Mesothelial cell of epicardium (in vitro differentiated cells): ENCODE measurements at places on chromosomes 16 and 17. TPM values are rescaled to one million over a fixed set of nuclear protein-coding genes. Genes with fewer than 3 reads are reported as not detected.

GRCh38 chr16:85525420-85526184 lies 87.5 kb upstream of the GSE1 start:
- no peaks in the 10 kb centered on the region for H3K27me3 ChIP-seq
- H3K4me1 ChIP-seq, result peaks cover 62% of the 10 kb centered on the region
- no peaks in the 10 kb centered on the region for H3K36me3 ChIP-seq
- H3K4me3 ChIP-seq, result no peak overlapping the region
- DNase-seq, result no peak

DNA sequence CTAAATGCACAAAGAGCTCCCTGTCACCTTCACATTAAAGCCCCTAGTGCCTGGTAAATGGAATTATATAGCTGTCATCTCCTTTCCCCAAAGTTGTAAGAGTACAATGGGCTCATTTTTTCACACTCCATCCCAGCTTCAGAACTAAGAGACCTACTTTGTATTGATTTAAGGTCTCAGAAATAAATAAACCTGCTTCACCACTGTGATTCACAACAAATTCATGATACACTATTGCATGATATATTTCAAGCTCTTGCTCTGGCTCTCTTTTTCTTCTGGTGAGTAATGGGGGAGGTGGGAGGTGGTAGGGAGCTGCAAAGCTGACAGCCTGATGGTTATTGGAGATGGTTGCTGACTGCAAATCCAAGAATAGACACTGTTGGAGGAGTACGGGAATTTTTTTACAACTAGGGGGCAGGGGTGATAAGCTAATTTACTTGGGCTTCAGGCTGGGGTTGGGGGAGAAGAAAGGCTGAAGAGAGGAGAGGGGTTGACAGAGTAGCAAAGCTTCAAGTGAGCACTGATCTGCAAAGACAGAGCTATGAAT lies 189.9 kb downstream of the AATF start:
- no peak for DNase-seq
- H3K27ac ChIP-seq, result no peak overlapping the region
- H3K27me3 ChIP-seq, result no peaks in the 10 kb centered on the region
- H3K4me3 ChIP-seq, result no peak overlapping the region
- H3K36me3 ChIP-seq, result peaks cover 23% of the 10 kb centered on the region

DNA sequence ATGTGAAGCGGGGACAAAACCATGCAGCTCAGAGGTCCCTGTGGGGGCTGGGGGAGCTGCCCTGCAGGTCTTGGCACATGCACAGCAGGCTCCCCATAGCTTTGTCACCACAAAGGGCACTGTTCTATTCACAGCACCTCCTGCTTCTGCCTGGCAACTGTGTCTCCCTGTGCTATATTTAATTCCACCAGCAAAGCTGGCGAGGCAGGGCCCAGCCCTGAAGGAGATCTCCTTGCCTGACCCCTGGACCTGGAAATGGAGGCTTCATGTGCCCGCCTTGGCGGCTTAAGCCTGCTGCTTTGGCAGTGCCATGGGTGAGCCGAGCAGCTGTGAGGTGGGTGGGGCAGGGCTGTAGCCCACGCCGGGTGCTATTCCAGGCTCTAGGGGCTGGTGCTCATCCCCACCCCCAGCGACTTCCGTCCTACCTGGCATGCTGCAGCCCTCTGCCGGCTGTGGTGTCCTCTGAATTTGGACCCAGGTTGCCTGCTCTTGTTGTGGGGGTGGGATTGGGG lies 6.8 kb downstream of the LDHD start:
- H3K4me3 ChIP-seq, result no peak overlapping the region
- H3K27ac ChIP-seq, result peak overlapping the region; percentile 80
- peaks cover 23% of the 10 kb centered on the region for H3K4me1 ChIP-seq
- H3K27me3 ChIP-seq, result no peaks in the 10 kb centered on the region
- peaks cover 4% of the 10 kb centered on the region for H3K36me3 ChIP-seq

DNA sequence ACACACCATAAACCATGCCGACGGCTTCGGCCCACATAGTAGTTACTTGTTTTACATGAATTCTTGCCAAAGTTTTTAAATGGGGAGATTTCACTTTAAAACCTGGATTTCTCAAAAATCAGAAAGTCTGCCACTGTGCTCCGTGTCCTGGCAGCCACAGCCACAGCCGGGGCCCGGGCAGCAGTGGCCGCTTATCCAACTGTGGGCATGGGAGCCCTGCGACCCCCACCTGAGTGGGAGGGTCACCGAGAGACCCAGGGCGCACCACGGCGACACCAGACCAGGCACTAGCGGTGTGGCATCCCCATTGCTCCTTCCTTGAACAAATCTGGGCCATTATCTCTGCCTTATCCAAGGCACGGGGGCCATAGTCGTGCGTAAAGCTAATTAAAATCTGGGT lies 30.0 kb downstream of the ZNF469 start:
- no peak for DNase-seq
- no peaks in the 10 kb centered on the region for H3K36me3 ChIP-seq
- H3K4me1 ChIP-seq, result no peaks in the 10 kb centered on the region
- no peak overlapping the region for H3K4me3 ChIP-seq
- no peak overlapping the region for H3K27ac ChIP-seq
- no peaks in the 10 kb centered on the region for H3K27me3 ChIP-seq

Gene STX1B
- 4.9 to 5.9 TPM (median 5.2 TPM) in 3 replicates for total RNA-seq

GRCh38 chr17:9410301-9410700 lies 165.3 kb downstream of the STX8 start:
- no peak overlapping the region for H3K27ac ChIP-seq
- no peaks in the 10 kb centered on the region for H3K27me3 ChIP-seq
- no peak overlapping the region for H3K4me3 ChIP-seq
- H3K36me3 ChIP-seq, result no peaks in the 10 kb centered on the region
- DNase-seq, result no peak
- peaks cover 22% of the 10 kb centered on the region for H3K4me1 ChIP-seq

DNA sequence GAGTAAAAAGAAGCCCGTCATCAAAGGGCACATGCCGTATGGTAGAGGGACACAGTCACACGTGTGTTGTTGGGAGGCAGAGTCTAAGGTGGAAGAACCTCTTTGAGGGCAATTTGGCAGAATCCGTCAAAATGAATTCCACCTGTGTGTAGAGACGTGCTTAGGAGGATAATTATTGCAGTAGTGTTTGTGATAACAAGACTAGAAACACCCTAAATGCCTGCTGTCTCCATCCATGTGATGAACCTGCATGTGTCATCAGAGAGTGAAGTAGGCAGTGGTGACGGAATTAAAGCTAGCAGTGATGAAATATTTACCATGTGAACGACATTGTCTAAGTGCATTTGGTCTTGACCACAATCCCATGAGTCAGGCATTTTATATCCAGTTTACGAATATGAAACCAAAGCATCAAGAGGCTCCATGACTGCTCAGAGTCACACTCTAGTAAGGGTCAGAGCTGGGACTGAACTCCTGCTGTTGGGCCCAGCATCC lies 61.3 kb upstream of the ADORA2B start:
- no peaks in the 10 kb centered on the region for H3K36me3 ChIP-seq
- no peaks in the 10 kb centered on the region for H3K27me3 ChIP-seq
- no peak for DNase-seq

Gene XAF1
- total RNA-seq, result 4.5 to 8.1 TPM (median 5.1 TPM) in 3 replicates

DNA sequence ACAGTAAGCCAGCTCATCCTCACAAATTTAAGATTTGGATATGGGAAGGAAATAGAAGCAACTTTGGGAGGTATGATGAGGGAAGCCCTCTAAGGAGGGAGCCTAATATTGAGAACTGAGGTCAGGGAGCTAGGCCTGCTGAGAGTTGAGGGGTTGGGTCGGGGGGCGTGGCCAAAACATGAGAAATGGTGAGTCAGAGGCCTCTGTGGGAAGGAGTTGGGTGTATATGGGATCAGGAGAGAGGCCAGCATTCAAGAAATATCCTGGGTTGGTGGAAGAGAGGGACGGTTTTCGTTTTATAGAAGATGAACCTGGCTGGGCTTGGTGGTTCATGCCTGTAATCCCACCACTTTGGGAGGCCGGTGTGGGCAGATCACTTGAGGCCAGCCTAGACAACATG lies 48.4 kb downstream of the CLEC16A start:
- peaks cover 32% of the 10 kb centered on the region for H3K36me3 ChIP-seq
- H3K27me3 ChIP-seq, result no peaks in the 10 kb centered on the region
- no peak for DNase-seq
- H3K4me3 ChIP-seq, result no peak overlapping the region

Gene ZNF423
- total RNA-seq, result 19.0 to 20.3 TPM (median 19.8 TPM) in 3 replicates

- H3K4me3 ChIP-seq, result no peak overlapping the region
- DNase-seq, result no peak
- H3K27ac ChIP-seq, result no peak overlapping the region
- H3K27me3 ChIP-seq, result no peaks in the 10 kb centered on the region
- no peaks in the 10 kb centered on the region for H3K4me1 ChIP-seq
Observed at GRCh38 chr17:81583589-81584342, 31.6 kb upstream of the FAAP100 start.

DNA sequence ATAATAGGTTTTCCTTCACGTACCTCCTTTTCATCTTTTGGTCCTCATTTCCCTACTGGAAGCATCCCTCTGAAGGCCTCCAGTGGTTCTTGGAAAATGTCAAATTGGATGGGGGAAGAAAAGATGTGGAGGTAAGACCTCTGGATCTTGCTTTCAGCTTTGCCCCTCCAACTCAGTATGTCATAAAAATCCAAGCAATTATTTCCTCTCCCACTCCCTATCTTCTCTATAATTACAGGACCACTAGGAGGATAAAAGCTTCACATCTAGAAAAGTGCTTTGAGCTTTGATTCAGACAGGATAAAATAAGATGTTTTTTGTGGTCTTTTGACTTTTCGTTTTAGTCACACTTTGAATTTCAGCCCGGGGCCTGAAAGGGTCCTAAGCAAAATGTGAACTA lies 1.7 kb downstream of the TTLL6 start:
- H3K27ac ChIP-seq, result no peak overlapping the region
- H3K4me1 ChIP-seq, result peaks cover 7% of the 10 kb centered on the region
- no peaks in the 10 kb centered on the region for H3K36me3 ChIP-seq
- H3K4me3 ChIP-seq, result no peak overlapping the region
- no peak for DNase-seq

DNA sequence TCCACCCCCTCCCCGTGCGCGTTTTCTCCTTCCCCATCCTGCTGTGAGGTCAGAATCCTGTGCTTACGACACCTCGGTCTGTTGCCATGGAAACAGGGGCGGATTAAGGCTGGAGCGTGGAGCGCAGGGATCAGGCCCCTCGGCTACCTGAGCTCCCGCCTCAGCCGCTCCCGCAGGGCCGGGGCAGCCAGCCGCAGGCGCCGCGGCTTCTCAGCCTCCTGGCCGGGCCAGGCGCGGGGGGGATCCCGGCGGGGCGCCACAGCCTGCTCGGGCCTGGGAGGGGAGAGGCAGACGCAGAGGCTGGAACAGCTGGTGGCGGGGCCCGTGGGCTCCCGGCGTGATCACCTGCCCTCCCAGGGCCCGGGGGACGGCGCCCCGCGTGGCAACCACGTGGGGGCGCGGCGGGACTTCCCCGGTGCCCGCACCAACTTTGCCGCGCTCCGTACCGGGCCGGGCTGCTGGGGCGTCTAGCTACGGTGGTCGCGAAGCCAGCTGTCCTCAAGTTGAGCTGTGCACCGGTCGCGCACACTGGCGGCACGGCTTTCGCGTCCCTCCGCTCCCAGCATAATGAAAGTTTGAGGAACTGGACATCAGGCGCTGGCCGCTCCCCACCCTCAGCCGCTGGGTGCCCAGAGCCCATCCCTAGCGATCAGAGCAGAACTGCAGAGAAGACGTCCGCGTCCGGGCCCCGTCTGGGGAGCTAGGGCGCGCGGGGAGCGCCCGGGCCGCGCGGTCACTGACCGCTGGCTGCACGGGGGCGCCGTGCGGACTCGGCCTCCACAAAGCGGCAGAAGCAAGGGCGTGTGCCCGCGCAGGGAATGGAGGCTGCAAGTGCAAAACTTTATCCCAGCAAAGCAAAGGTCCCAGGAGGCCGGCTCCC lies 1.2 kb downstream of the RTN4RL1 start:
- H3K27ac ChIP-seq, result no peak overlapping the region
- peaks cover 84% of the 10 kb centered on the region for H3K27me3 ChIP-seq
- peaks cover 18% of the 10 kb centered on the region for H3K4me1 ChIP-seq
- peak overlapping the region; percentile 69 for H3K4me3 ChIP-seq
- no peaks in the 10 kb centered on the region for H3K36me3 ChIP-seq

DNA sequence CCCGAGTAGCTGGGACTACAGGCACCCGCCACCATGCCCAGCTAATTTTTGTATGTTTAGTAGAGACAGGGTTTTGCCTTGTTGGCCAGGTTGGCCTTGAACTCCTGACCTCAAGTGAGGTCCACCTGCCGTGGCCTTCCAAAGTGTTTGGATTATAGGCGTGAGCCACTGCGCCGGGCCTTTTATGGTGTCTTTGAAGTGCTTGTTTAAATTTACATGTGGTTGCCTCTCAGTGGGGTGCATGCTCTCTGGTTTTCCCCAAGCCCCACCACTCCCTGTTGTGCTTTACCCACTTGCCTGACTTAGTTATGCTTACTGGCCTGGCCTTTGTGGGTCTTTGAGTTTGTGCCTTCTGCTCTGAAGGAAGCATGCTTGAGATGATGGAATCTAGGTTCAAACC lies 132.0 kb downstream of the PRKCB start:
- no peaks in the 10 kb centered on the region for H3K4me1 ChIP-seq
- H3K27ac ChIP-seq, result no peak overlapping the region
- DNase-seq, result no peak
- peaks cover 46% of the 10 kb centered on the region for H3K27me3 ChIP-seq

DNA sequence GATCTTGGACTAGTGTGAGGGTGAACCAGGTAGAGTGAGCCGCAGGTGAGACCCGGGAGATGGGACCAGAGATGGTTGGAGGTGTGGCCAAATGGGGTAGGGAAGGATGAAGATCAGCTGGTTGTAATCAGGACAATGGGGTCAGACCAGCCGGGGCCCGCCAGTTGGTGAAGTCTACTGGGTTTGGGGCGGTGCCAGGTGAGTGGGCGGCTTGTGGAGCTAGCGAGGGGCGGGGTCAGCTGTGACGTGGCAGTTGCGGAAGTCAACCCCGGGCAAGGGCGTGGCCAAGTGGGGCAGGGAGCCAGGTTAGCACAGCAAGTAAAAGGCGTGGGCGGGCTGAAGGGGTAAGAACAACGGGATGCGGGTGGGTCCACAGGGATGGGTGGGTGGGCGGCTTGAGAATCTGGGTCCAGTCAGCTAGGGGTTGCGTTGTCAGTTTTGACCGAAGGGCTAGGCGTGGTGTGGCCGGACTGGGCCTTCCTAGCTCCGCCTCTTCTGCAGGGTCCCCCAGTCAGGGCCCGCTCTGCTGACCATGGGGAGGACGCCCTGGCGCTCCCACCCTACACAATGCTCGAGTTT lies 25.5 kb upstream of the ALKBH5 start:
- H3K27me3 ChIP-seq, result no peaks in the 10 kb centered on the region
- H3K4me1 ChIP-seq, result peaks cover 16% of the 10 kb centered on the region
- no peaks in the 10 kb centered on the region for H3K36me3 ChIP-seq
- peak overlapping the region; percentile 69 for H3K27ac ChIP-seq
- peak overlapping the region; percentile 72 for H3K4me3 ChIP-seq
- DNase-seq, result peak; percentile 84

Gene FGF11
- total RNA-seq, result 24.8 to 26.8 TPM (median 26.5 TPM) in 3 replicates

- H3K27ac ChIP-seq, result peak overlapping the region; percentile 96
- no peak overlapping the region for H3K4me3 ChIP-seq
- DNase-seq, result no peak
- no peaks in the 10 kb centered on the region for H3K27me3 ChIP-seq
- H3K4me1 ChIP-seq, result peaks cover 62% of the 10 kb centered on the region
- no peaks in the 10 kb centered on the region for H3K36me3 ChIP-seq
Observed at GRCh38 chr17:59365383-59365981, 34.0 kb downstream of the YPEL2 start.

Gene RBL2
- 57.2 to 59.2 TPM (median 58.1 TPM) in 3 replicates for total RNA-seq

- H3K27me3 ChIP-seq, result peaks cover 3% of the 10 kb centered on the region
- H3K4me1 ChIP-seq, result peaks cover 8% of the 10 kb centered on the region
- peak overlapping the region; percentile 78 for H3K27ac ChIP-seq
Observed at GRCh38 chr16:58814348-58814801, 80.3 kb upstream of the GOT2 start.
